ENCODE measurements at places on chromosomes 2 and 18.

DNA sequence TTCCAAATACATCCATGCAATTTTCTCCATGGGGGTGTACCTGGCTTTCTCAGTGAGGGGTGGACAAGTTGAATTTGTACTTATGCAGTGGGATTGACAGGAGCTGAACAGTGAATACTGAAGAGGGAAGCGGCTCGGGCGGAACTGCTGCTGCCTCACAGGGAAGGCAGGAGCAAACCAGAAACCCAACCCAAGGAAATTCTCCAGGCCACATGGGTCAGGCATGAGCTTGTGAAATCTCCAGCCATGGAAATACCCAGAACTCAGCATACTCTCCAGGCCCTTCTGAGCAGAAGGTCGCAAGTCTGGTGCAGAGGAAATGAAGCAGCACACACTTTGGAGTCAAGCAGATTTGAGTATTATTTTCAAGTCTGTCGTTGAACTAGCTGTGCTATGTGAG lies 26.5 kb upstream of the INO80C start:
- no peak for DNase-seq

DNA sequence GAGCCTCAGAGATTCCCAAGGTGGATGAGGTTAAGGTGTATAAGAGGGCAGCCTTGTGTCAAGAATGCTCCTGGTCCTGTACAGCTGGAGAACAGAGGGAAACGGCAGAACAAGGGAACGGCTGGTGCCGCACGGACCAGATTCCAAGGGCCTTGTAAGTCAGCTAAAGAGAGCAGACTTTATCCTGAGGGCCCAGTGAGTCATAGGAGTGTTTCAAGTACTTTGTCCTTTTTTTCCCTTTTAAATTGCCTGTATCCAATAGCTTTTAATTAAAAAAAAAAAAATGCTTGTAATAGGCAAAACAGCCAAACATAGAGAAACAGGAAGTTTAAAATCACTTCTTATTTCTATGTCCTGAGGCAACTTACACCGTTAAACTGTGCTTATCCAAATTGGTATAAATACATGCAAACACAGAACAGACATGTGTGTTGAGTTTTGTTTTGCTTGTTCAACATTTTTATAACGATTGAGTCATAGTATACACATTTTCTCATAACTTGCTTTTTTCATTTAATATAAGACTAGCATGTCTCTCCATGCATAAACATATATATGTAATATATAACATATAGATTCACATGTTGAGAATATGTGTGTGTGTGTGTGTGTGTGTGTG lies 42.1 kb upstream of the EVA1A start:
- DNase-seq, result no peak

DNA sequence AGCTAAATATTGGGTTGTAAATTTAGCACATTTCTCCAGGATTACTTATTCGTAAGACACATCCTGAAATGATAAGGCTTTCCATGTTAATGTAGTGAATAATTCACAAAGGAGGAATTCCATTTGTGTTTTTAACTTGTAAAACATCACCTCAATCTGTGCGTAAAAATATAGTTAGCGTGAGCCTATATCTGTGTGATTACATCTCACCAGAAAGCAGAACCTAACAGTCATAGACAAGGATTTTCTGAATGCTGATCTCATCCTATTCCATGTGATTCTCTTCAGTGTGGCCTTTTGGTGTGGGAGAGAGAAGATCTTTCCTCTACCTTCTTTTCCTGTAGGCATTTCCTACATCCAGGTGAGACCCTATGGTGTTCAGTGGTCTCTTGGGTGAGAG lies 263.2 kb upstream of the RASGRP3 start:
- no peak for DNase-seq

- no peak for DNase-seq
Measured at GRCh38 chr2:146388757-146389156, 1456.1 kb upstream of the ACVR2A start.

GRCh38 chr2:200454927-200455801 lies 54.7 kb downstream of the KCTD18 start:
- DNase-seq, result no peak

- no peak for DNase-seq
Measured at GRCh38 chr2:75882530-75882929, 171.8 kb upstream of the GCFC2 start.

- no peak for DNase-seq
Measured at GRCh38 chr2:60175290-60175689, 378.2 kb downstream of the BCL11A start.

DNA sequence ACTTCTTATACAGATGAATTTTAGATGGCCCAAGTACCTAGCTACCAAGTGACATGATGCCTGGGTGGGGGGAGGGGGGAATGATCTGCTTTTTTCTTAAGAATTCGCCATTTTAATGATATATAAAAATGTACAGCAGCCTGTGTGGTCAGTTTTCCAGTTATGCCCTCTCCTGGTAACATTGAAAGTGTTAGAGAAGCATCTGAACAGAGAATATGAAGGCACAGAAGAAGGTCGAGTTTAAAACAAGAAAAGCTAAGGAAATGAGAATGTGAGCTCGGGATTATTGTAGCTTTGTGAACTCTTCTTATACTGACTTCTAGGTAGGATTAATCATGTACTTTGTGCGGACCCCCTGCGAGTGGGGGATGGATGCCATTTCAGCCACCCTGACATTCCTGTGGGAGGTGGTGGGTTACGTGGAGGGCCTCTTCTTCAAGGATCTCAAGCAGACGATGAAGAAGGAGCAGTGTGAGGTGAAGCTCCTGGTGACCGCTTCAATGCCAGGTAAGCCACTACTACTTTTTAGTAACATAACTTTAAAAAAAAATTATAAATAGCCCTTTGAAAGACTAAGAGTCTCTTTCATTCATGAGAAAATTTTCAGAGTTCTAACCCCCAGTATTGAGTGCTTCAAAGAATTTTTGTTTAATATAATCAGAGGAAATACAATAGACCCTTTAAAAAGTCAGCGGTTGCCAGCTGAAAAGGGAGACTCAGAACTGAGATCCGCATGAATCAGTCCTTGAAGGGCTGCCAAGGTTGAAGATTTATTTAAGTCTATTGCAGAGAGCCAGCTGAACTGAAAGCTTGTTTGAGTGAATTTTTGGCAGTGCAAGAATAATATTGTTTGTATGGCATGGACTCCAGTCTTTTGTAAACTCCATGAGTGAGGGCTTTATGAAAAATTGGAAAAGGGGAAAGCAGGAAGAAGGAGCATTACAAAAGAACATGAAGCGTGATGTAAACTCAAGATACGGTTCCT lies 68.6 kb upstream of the RPE start:
- DNase-seq, result no peak

- DNase-seq, result no peak
Measured at GRCh38 chr2:177612659-177613058, 220.1 kb downstream of the AGPS start.

GRCh38 chr2:226234187-226234586 lies 565.4 kb downstream of the IRS1 start:
- no peak for DNase-seq

DNA sequence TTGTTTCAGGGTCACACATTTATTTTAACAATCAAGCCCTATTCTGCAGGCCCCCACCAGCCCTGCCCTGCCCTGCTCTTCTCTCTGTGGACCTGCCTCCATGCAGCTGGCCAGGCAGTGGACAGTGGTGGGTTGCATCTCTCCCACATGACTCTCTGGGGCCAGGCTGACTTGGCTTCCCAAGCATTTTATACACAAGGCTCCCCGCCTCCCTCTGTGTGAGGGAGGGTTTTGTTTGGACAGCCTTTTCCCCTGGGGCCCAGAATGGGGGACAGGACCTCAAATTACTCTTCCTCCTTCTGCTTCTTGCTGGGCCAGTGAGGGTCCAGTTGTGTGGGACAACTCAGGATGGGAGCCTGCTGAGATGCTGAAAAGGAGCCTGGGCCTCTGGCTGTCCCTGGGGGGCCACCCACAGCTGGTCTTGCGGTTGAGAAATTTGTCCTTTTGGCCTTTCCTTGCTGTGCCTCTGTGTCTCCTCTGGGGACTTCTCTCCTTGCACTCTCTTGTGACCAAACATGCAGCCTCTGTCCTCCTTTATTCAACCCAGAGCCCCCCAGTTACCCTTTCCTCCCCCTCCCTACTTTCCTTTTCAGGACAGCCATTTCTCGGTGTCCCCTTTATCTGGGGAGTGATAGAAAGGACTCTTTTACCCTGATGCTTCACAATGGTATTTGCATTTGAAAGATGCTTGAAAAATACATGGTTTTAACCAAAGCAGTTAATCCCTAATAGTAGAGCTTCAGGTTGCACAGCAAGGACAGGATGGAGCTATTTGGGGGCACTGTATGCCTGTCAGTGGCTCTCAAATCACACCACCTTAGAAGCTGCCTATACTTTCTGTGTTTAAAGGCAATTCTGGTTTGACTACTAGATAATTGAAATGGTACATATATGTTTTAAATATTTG lies 151.1 kb downstream of the FHOD3 start:
- no peak for DNase-seq

DNA sequence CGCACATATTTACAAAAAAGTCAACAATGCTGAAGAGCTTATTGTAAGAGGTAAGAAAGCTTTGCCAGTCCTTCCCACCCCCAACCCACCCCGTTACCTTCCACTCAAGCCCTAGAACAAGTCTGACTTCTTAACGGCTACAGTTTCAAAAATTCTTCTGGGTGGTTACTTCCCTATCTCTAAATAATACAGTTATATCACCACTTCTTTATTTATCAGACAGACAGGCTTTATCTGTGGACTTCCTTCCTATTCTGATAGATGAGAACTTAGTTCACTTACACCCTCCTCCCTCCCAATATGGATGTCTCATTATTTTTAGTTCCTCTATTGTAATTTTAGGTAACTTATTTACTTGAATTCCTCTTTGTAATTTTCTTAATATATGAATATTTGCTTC lies 26.7 kb upstream of the ACTR3 start:
- no peak for DNase-seq

DNA sequence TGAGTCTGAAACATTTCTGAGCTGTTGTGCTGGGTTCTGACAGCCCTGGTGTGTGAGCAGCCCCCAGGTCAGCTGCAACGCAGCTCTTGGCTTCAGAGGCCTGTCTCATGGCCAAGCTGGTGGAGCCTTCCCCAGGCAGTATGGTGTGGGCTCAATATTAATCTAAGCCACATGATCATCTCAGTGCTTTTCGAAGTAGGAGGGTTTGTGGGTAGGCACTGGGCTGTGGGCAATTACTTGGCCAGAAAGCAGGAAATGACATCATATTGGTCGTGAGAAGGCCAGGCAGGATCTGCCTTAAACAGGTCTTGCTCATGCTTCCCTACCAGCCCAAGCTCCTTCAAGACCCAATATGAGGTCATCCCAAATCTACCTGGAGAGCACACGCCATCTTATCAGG lies 26.9 kb downstream of the LOXHD1 start:
- DNase-seq, result no peak

- DNase-seq, result no peak
Measured at GRCh38 chr18:3727274-3727673, 277.3 kb downstream of the TGIF1 start.

DNA sequence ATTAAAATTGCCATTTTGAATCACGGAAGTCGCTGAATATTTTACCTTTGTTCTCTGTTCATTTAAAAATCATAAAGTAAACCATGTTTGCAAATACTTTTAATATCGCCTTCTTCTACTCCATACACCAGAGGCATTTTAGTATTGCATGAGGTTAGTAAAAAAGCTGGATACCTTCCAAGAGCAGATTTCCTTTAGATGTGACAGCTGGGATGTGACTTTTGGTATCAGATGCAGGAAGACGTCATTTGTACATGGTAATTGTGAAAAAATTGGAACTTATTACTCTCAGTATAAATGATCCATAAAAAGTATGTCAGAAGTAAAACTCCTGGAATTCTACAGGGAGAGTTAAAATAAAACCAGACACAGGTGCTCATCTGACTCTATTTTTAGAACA lies 89.5 kb downstream of the SLC4A10 start:
- no peak for DNase-seq

DNA sequence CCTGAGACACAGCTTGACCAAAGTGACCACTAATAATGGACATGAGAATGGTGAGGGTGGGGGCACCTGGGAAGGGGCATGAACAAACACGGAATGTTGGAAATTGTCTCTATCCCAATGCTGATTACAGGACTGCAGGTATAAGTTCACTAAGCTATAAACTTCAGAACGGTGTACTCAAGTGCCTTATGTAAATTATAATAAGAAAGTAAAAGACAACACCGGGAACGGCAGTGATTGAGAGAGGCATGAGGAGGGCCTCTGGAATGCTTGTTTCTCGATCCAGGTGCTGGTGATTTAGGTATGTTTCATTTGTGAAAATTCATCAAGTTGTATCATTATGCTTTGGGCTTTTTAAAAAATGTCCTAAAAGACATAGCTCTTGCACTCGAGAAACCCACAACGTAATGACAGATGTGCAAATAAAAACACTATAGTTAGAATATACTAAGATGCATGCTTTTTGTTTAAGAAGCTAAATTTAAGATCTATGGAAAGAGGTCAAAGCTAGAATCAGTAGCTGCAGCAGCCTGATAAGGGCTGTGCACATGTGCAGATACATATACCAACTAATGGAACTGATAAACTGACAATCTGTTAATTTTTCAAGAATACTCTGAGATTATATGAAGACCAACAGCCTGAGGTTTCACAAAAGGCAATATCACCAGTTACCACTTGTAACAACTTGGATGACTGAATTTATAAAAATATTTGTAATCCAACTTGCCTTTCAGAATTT lies 7.6 kb downstream of the HIBCH start:
- DNase-seq, result no peak

DNA sequence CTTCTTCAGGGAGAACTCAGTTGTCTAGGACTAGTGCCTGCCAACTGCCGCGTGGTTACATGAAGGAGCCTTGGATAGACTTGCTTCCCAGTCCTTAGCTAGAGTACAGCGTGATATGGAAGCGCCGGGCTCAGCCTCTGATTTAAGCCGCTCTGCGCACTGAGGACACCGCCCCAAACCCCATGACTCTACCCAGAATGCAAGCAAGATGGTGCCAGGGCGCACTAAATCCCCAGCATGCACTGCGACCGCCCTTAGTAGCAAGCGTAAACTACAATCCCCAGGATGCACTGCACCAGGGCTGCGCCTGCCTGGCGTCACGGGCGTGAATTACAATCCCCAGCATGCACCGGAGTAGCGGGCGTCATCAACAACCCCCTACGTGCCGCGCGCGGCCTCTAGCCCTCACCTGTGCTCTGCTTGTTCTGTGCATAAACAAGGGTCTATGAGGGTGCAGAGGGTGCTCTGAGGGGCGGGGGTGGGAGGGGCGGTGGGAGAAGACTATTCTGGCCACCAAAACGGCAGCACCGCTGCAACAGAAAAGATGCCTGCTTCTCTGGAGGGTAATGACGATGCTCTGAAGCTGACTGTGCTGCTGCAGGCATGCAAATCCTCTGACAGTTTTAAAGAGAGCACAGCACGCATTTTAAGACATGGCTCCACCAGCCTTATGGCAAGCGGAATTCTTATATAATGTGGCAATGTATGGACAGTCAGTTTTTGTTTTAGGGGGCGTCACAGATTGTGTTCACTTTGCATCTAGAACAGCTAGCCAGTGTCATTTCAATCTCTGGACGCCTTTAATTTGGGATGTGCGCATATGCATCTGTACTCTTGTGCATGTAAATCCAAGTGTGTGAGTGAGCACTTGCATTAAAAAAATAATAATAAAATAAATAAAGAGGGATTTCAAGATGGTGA lies 282.5 kb upstream of the MYT1L start:
- DNase-seq, result peak; percentile 69

Data from activated CD8-positive, alpha-beta memory T cell treated with anti-CD3 and anti-CD28 coated beads for 1 hour (primary cell).